ENCODE measurements at places on chromosomes 1 and 21.

GRCh38 chr1:200972985-200973742, 50.4 kb downstream of the KIF21B start:
- DNase-seq: no peak

DNA sequence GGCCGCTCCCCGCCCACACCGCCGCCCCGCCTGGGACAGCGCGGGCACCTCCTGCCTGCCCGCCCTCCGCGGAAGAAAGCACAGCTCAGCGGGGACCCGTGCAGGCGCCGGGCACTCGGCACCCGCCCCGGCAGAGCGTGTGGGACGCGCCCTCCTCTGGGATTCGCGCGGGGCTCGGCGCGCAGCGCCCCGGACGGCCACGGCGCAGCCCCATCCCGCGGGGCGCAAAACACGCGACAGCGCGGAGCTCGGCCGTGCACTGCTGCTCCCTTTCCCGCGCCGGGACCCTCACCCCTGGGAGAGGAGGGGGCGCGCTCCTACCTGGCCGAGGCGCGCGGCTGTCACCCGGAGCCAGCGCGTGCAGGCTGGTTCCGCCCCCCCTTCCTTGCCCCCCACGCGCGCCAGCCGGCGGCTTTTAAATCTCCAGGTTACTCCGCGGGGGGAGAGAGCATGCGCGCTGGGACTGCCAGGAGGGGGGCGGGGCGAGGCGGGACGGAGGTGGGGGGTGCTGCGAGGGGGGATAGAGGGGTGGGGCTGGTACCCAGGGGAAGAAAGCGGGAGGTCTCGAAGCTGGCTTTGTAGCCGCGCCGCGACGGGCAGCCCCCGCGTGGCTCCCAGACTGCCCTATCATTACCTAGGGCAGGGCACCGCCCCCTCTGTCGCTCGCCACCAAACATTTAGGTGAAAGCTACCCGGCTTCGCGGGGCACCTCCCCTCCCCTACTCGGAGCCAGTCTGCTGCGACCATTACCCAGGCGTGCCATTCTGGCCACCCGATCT, at the start of gene SLC45A3:
TSS of gene SLC45A3 (minus strand) at position 437 of the 779 bp plus-strand sequence. CDS start 15,853 bp downstream, outside the sequence.
- peak; percentile 48 for DNase-seq

DNA sequence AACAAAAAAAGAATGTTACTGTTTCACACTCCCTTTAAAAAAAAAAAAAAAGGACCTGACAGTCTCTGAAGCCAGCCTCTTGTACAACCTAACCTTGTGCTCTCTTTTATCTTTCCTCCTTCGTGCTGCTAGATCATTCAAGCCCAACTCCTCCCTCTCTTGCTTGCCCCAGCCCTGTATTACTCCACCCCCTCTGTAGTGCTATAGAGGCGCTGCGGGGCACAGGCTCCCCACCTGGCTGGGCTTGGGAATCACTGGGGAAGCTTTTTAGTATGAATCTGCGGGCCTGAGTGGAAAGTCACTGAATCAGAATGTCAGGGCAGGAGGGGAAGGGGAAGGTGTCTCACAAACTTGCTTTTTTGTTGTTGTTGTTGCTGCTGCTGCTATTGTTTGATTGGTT, 383.7 kb upstream of the CAMK1G start:
- DNase-seq: no peak

DNA sequence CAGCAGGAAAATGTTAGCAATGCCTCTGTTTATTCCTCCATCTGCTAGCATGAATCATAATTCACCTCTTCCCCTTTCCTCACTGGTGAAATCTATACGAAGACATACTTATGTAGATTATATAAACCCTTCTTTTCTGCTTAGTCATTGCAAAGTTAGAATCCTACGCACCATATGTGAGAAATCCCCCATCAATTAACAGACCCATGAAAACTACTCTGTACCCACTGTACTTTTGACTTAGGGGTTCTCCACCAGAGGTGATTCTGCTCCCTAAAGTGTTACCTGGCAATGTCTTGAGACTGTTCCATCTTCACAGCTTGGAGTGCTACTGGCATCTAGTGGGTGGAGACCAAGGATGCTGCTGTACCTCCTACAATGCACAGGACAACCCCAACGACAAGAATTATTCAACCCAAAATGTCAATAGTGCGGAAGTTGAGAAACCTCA, 49.6 kb upstream of the KCTD3 start:
- DNase-seq: no peak

DNA sequence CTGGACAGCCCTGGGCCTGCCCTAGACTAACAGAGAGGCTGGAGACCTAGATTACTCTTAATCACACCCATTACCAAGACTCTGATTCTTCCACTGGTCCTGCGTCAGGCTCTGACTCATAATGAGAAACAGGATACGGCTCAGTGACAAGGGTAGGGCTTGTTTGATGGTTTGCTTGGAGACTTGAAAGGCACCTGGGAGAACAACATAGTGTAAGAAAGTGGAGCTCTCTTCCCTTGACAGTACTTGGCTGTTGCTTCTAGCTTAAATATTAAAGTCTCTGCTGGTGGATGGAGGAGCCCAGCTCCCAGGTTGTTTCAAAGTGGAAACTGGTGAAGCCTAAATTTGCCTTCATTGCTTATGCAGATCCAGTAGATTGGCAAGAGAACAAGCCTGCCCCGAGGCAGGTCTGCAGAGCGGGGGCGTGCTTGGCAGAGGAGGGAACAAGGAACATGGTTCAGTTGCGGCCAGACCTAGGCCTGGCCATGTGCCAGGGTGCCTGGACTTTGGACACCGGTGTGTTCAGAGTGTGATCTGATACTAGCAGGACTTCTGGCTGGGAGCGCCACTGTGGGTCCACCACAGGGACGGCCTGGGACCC, 480.6 kb downstream of the CAMTA1 start:
- DNase-seq: no peak

- no peak for DNase-seq
Measured at GRCh38 chr1:108000620-108001111, 35.7 kb upstream of the VAV3 start.

GRCh38 chr1:104878203-104878909, 1128.7 kb downstream of the AMY1C start:
- no peak for DNase-seq

DNA sequence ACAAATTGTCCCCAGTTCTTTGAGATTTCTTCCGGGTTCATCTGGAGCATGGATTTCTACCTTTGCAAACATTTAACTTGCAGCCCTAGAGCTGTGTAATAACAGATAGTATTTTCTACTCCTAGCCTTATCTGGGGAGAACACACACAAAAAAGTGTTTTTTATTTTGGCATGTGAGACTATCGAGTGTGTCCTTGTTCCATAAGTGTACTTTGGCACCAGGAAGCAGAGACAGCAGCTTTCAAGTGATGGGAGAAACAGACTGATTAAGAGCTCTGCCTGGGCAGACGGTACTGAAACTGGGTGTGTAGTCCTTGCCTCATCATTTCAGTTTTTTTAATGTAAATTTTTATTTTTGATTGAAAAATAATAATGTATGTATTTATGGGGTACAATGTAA, 297.4 kb downstream of the ST6GALNAC3 start:
- DNase-seq: no peak

DNA sequence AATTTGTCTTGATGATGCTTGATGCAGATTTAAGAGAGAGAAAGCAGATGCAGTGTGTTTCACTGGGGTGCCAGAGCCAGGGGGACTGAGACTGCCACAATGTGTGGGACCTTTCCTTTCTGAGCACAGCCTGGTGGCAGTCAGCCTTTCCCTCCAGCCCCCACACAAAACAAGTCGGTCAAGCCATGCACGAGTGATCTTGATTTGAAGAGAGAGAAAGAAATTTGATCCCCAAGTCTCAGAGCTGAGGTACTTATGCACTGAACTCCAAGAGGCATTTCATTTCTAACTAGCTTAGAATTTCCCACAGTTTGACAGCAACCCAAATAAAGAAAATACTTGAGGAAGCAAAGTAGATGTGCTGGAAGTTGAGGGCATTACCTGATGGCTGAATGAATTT, 193.8 kb downstream of the ST6GALNAC3 start:
- DNase-seq: no peak

DNA sequence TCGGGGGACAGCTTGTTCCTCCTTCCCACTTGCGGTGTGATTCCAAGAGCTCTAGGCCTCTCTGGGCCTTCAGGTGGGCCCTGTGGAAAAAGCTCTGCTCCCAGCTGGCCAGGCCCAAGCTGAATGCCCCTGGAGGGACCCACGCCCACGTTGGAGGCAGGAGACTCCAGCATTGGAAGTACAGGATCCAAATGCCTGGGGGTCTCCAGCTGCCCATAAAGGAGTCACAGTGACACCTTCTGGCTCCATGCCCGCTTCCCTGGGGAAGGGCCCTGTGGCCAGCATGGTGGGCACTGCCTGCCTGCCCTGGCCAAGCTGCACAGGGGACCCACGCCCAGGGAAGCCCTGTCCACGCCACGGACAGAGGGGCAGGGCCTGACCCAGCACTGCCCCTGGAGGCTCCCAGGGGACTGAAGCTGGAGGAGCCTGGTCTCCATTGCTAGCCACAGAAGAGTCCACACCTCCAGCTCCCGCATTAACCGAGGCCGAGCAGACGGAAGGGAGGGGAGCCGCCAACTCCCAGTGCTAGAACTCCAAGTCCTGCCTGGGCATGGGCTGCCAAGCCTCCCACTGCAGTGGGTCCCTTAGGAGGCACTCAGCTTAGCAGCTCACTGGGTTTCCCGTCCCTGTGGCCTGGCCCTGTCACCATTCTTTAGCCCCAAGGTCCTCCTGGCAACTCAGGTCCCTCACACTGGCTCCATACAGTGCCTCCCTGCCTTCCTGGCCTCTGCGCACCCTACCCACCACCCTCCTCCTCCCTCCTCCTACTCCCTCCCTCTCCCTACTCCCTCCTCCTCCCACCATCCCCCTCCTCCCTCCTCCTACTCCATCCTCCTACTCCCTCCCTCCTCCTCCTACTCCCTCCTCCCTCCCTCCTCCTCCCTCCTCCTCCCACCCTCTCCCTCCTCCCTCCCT, 41.9 kb downstream of the WNT9A start:
- no peak for DNase-seq

DNA sequence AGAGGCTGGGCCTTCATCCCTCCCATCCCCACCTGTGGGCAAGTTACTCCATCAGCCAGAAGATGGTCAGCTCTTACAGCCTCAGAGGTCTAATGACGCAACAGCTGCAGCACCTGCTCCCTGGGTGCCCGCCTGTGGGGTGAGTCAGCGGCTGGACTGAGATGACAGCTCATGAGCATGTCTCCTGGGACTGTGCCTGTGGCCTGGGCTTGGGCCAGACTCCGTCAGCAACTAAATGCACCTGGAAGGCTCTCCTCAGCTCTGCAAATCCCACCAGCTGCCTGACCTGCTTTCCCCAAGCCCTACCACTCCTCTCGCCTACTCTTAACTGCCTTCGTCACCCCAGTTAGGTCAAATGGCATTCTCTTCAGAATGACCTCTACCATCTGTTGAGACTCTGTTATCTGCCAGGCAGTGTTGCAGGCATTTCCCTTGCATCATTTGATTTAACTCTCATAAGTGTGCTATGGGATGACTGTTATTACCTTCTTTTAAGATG, 47.7 kb downstream of the ETS2 start:
- DNase-seq: no peak

DNA sequence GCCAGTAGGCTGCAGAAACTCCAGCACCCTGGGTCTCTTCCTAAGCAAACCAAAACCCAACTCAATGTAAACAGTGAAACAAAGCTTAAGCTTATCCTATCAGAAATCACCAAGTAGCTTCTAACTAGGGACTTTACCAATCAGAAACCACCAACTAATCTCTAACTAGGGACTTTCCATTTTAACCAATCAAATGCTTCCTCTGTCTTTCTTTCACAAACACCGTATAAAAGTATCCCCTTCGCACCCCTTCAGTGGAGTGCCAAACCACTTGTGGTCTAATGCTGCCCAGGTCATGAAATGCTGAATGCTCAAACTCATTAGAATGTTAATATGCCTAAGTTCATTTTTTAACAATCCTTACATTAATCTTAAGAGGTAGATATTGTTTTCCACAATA, 250.5 kb upstream of the DUSP10 start:
- peak; percentile 17 for DNase-seq

DNA sequence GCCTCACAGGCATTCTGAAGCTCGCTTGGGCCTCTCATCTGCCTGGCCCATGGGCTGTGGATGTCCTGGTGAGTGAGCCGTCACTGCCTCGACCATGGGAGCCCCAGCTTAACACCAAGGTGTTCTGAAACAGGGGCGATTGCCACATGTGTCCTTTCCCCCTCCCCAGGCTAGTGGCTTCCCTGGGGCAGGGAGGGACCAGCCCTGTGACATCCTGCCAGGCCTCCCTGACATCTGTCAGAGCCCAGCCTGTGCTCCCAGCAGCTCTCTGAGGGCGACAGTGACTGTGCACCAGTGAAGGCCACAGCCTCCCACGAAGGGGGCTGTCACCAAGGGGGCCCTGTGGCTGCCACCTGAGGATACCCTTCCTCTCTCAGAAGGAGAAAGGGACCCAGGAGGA, 35.9 kb upstream of the CCDC27 start:
- DNase-seq: no peak

DNA sequence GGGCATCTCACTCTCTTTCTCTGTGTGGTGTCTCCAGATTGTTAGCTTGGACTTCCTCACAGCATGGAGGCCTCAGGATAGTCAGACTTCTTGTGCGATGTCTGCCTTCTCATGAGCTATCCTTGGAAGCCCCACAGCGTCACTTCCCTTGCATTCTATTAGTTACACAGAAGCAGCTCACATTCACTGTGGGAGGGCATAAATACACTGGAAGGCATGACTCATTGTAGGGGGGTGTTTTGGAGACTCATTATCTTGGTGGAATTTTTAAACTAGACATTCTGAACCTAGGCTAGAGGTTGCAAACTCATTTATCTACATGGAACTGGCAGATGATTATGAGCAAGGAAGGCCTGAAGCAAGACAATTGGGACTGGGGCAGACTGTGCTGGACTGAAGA, 21.4 kb upstream of the FASLG start:
- DNase-seq: peak; percentile 65

DNA sequence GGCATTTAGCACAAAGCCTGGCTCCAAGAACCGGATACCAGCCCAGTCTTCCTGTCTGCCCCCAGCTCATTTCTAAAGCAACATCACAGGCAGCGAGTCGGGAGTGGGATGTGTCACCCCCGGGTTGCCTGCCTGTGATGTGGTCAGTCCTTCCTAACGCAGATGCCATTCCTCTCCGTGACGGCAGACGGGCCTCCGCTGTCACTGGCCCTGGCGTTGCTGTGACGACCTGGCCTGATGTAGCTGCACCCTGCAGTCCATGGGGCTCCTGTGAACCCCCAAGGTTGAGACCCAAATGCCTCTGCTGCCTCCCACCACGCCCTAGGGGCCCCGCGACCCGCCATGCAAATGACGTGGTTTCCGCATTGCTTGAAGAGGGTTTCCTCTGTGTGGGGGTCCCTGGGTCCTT, 12.3 kb downstream of the TNFRSF1B start:
- peak; percentile 95 for DNase-seq

GRCh38 chr1:236167154-236167553, 24.8 kb downstream of the GPR137B start:
- no peak for DNase-seq

- DNase-seq: no peak
Measured at GRCh38 chr1:99639945-99640344, 6.0 kb upstream of the PALMD start.

DNA sequence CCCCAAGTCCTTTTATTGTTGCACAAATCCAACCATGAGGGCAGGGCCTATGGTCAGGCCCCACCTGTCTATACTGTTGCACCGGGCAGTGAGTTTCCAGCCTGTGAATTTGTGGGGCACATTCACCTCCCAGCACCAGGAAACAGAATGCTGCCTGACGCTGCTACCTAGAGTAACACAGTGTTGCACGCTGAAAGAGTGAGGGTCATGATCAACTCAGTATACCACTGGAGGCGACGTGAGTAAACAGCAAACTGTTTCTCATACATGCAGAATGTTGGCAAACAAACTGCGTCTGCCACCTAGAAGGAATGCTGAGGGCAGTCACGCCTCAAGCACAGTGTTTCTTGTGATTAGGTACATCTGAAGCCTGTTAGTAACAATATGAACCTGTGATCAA, 13.4 kb upstream of the LRRC47 start:
- no peak for DNase-seq

GRCh38 chr1:181314959-181315358, 168.4 kb upstream of the CACNA1E start:
- DNase-seq: no peak
